ENCODE measurements at places on chromosomes 1 and 21.

- DNase-seq, result no peak
These were observed 1.3 kb downstream of the MTFR1L start for GRCh38 chr1:25821112-25821476.

DNA sequence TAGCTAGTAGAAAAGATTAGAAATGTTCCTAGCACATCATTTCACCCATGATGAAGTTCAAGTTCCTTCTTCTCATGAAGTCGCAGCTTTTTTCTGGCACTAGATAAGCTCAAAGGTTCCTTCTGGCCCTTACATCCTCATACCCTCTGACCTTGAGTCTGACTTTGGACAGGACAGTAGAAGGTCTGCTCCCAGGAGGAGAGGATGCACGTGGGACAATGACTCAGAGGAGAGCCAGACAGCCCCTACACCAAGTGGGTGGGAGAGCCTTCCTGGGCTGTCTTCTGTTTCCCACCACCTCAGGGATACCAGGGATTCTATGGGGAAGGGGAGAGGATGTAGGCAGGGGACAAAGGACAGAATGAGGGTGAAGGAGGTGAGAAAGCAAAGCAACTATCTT, 86.0 kb downstream of the HHIPL2 start:
- DNase-seq, result no peak

- peak; percentile 19 for DNase-seq
These were observed 8.3 kb upstream of the LRP8 start for GRCh38 chr1:53336146-53336545.

GRCh38 chr1:221611656-221612046, 130.2 kb downstream of the DUSP10 start:
- DNase-seq, result no peak

- DNase-seq, result peak; percentile 79
These were observed at the start of gene NAXE for GRCh38 chr1:156591432-156592157. Gene NAXE, plus strand, starts transcription at chr1:156591776. Its CDS starts 29 bp downstream, at chr1:156591805.

DNA sequence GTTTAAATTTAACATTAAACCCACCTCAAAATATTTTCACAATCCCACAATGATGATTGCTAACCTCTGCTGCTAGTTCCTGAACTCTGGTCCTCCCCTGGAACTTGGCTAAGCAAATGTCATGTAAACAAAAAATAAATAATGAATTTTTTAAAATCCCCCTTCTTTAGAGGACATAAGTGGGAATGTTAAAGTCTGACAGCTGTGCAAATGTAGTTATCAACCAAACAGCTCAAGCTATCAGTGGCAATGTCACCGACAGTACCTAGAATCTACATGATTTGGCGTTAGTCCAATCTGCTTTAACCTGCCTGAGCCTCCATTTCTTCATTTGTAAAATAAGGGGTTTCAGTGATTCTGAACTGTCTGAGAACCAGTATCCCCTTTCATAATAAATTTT, 67.7 kb downstream of the GDAP2 start:
- no peak for DNase-seq

GRCh38 chr21:31795992-31796391, 64.1 kb upstream of the SCAF4 start:
- DNase-seq, result no peak

DNA sequence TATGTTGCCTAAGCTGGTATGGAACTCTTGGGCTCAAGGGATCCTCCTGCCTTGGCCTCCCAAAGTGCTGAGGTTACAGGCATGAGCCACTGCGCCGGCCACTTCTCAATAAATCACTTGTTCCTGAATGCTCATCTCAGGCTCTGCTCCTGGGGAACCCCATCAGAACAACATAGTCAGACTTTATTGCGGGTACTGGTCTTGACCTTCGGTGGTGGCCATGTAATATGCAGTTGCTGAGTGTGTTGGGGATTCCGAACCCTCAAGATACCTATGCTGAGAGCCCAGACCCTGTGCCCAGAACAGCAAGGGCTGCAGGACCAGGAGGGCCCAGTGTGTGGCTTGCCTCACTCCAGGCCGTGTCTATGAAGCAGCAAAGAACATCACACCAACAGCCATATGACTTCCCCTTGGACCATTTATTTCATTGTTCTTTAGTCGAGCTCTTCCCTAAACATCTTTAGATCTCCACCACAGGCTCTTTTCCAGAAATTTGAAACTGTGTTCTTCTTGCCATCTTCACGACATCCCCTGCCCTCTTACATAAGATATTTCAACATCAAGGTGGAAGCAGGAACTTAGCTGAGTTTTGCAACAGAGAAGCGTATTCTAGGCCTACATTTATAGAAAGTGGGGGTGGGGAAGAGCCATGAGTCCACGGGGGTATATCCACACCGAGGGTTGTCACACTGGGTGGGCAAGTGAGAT, 12.7 kb upstream of the SDHB start:
- no peak for DNase-seq

- DNase-seq, result no peak
These were observed 239.9 kb upstream of the IRF2BP2 start for GRCh38 chr1:234849832-234850231.

DNA sequence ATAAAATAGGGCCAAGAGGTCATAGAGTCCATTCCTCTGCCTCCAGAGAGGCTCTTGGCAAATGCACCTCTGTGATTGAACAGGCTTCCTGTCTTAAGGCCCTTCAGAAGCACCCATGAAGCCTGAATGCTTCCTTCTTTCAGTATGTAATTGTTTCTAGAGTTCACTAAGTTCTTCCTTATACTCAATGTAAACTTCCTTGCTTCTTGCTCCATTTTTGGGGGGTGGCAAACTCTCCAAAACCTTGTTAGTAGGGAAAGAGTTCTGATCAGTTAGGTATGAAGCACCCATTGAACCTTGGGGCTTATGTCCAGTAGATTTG, 102.3 kb upstream of the LPGAT1 start:
- DNase-seq, result no peak

- no peak for DNase-seq
These were observed 18.9 kb upstream of the TUT4 start for GRCh38 chr1:52571783-52572182.

DNA sequence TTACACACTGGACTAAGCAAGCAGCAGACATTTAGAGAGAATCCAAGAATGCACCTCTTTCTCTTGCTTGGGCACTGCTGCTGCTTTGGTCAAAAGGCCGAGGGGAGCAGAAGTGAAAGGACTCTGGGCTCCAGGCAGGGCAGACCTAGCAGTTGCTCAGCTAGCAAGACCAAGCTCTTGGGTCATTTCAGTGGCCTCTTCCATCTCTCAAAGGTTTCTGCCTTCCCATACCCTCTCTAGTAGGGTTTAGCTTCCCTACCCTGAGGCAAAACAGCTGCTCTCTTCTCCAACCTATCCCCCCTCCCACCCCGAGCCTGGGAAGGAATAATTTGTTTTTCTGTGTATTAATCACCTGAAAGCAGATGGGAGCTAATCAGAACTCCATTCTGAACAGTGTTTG, 25.8 kb downstream of the TFAP2E start:
- no peak for DNase-seq

- DNase-seq, result no peak
These were observed 34.8 kb downstream of the KIAA1614 start for GRCh38 chr1:180947499-180947885.

DNA sequence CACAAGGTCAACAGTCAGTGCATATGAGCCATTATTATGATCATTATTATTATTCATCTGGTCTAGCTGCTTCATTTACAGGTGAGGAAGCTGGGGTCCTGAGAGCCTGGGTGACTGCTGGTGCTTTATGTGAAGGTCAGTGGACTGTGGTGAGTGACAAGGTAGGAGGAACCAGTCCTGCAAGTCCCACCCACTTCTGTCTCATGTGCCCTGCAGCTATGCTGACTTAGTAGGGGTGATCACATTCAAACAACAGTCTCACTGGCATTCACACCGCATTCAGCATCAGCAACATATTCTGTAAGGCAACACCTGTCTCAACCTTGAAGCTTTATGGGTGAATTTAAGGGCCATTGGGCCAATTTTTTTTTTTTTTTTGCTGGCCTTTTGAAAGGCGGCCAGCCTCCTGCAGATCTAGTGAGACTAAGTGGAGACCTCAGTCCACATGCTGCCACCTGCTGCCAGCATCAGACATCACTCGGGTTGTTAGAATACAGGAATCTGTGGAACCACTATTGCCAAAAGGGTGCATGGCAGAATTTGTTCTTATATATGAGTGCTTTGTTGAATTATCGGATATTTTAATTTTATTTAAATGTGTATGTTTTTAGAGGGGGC, 59.9 kb upstream of the CACNA1E start:
- DNase-seq, result peak; percentile 78

GRCh38 chr1:101137144-101138126, 99.4 kb upstream of the S1PR1 start:
- no peak for DNase-seq

GRCh38 chr21:46063227-46063626, 34.7 kb upstream of the COL6A2 start:
- no peak for DNase-seq

GRCh38 chr1:160951443-160952128, 3.0 kb downstream of the ITLN2 start:
- peak; percentile 68 for DNase-seq

DNA sequence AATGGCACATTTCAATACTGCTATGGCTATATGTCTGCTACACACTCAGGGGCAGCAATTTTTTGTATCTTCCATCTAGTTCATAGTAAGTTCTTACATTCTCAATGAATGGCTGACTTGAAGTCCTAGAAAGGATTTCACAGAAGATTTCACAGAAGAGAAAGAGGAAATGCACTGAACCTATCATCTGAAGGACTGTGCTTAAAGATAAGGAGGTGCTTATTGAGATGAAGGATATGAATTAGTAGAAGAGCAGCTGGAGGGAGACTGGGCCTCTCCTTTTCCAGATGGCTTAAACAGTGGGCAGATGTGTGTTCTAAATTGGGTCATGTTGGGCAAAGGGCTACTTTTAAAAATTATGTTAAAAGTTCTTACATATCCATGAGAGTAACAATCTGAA, 14.6 kb downstream of the ADAR start:
- no peak for DNase-seq

- DNase-seq, result no peak
These were observed 630.0 kb downstream of the LMO4 start for GRCh38 chr1:87958716-87959115.
